LHCN-M2 (cell line): ENCODE measurements at places on chromosomes 16 and 17. TPM values are rescaled to one million over a fixed set of nuclear protein-coding genes. Genes with fewer than 3 reads are reported as not detected.

DNA sequence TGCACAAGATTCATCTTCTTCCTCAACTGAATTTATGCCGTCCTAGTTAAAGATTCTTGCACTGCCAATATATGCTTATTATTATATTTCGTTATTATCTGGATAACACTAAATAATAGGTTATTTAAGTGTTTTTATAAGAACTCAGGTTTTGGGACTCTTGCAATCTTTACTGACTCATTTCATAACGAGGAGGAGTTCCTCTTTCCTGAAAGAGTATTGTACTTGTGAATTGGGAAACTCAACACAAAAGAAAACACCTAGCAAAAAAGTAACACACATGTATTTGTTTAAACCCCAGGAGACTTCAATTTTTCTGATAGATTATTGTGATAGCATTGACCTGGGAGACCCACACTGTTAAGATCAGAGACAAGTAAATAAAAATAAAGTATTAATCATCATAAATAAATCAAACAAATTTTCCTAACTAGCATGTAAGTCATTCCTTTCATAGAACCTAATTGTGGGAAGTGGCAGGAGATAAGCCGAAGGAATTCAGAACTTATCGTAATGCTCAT is 505.8 kb downstream of the KCNJ2 start:
- DNase-seq, result no peak

DNA sequence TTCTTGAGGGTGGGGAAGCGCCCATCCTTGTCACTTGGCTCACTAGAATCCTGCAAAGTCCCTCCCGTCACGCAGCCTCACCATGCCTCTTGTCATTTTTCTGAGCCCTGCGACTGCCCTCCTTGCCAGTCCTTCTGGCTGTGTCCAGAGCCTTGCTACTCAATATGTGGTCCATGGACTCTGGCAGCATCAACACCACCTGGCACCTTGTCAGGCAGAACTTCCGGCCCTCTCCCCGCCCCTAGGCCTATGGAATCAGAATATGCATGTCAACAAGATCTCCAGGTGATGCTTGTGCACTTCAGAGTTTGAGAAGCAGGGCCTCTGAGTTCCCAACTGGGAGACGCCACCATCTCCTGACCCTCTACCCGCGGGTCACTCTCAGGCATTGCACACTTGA is 12.1 kb downstream of the PIMREG start:
- no peak for DNase-seq

DNA sequence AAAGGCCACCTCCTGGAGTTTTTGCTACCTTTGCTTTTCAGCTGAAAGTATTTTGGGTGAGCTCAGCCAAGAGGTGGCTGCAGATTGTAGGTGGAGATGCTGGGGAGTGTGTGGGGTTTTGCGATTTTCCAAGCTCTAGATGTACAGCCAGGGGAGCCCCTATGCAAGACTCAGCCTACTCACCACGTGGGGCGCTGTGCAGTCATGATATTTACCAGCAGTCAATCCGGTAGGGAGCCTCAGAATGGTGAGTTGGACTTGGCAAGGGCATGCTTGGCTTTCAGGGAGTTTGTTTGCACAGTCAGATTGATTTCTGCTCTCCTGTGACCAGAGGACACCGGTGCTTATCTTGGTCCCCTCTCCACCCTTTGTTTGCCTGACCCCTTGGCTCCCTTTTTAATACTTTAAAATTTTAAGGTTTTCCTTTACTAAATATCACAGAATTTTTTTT is 175.3 kb downstream of the UTP18 start:
- DNase-seq, result peak; percentile 11

DNA sequence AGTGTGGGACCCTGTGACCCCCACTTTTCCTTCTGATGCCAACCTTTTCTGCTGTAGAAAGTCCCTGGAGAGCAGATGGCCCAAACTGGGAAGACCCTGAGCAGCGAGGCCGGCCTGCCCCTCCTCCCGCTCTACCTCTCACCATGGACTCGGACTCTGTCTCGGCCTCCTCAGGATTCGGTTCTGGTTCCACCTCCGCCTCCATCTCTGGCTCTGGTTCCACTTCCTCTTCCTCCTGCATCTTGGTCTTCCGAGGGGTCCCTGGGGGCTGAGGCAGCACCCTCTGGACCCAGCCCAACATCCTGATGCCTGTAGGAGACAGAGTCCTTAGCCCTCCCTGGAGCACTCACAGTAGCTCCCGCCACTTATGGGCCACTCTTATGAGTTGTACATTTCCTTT is 3.9 kb downstream of the CNGB1 start:
- no peak for DNase-seq

DNA sequence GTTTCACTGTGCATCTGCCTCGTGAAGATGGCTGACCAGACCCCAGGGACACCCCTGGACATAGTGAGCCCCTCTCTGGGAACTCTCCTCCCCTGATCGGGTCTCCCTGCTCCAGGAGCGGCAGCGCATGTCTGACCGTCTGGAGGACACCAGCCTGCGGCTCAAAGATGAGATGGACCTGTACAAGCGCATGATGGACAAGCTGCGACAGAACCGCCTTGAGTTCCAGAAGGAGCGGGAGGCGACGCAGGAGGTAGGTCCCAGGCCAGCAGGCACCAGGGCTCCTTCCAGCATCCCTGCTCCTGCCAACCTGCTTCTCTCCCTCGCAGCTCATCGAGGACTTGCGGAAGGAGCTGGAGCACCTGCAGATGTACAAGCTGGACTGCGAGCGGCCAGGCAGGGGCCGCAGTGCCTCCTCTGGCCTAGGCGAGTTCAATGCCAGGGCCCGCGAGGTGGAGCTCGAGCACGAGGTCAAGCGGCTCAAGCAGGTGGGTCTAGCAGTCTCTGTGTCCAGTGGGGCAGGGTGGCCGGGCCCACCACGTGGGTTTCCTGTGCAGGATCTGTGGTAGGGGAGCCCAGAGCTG is 136.9 kb downstream of the RAB11FIP4 start:
- no peak for DNase-seq

DNA sequence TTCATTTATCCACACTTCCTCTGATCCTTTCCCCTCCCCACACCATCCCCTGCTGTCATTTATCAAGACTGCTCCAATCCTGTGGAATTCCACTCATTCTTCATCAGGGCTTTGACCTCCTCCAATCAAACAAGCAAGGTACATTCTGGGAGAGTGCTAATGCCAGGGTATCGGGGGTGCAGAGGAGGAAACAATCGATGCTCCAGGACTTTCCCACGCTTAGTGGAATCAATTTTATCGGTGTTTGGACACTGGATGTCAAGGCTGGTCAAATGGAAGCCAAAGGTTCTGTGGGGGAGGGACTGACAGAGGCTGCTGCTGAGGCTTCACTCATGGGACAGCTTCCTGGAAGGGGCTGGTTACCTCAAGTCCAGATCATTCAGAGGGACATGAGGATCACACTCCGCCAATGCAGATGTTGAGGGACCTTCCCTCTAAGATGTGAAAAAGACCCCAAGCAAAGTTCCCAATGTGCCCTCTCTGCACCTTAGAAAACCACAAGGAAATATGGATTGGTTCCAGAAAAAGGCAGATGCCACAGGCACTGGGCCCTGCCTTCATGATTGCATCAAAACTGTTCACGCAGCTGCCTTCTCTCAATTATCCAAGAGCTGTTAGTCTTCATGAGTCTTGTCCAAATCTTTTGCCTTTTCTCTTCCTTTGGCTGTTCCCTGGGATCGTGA is 44.7 kb upstream of the SOX9 start:
- no peak for DNase-seq

GRCh38 chr17:29588562-29589411 is 661 bp downstream of the GIT1 start:
- DNase-seq, result peak; percentile 50

GRCh38 chr17:3865176-3865575 is 19.1 kb upstream of the NCBP3 start:
- no peak for DNase-seq

GRCh38 chr17:5027916-5028315 is 7.3 kb downstream of the SLC52A1 start:
- no peak for DNase-seq

GRCh38 chr17:48433896-48434295 is 3.9 kb upstream of the SKAP1 start:
- no peak for DNase-seq

DNA sequence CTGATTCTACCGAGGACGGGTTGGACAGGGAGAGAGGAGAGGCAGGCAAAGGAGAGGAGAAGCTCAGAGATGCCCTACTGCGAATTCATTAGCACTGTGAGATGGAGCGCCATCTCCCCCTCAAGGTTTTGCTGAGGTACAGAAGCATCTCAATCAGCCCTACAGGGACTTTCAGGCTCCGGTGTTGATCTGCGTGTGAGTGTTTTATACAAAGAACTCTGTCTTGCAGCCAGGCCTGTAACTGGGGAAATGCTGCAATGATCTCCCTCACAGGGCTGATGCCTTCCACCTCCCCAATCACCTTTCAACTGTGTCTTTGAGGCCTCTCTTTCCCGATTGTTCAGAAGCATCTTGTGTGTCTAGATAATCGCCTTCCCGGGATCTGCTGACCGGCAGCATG is 74.8 kb downstream of the IRX6 start:
- no peak for DNase-seq

DNA sequence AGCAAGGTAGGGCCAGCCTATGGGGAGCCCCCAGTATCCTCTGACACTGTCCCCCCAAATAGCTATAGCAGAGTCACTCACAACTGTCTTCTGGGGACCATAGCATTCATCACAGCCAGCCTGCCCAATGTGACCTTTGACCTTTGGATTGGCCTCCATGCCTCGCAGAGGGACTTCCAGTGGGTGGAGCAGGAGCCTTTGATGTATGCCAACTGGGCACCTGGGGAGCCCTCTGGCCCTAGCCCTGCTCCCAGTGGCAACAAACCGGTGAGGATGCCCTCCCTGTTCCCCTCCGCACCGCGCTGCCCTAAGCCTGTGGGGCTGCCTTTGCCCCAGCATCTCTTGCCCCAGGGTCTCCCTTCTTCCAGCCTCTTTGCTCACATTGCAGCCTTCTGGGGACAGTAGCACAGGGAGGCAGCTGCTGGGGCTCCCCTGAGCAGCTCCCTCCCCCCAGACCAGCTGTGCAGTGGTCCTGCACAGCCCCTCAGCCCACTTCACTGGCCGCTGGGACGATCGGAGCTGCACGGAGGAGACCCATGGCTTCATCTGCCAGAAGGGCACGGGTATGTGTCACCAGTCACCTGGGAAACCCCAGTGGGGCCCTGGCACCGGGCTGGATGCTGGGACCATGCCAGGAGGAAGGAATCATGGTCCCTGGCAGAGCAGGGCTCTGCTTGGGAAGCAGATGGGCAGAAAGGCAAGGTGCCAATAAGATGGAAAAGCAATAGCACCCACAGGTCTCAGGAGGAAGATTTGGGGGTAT is 61.1 kb downstream of the MRC2 start:
- DNase-seq, result no peak

DNA sequence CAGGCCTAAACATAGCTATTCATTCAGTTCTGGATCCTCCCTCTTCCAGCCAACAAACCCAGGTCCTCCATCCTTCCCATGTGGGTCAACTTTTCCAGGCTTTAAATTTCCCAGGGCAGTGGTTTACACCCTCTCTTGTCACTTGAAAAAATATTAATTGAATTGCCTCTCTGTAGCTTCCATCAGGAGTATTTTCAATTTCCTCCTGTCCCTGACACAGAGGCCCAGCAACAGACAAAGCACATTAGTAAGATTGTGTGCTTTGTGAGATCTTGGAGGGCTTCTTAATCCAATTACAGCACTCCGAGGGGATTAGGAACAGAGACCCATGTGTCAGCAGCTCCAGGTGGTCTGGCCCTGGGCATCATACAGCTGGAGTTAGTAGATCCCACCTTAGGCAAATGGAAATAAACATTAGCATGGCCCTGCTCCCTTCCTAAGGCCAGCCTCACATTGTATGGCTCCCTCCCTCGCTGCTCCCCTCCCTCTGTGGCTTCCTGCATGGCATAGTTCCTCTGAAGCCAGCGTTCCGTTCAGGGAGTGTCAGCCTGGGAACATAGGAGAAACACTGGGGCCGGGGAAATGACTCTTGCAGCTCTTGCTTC is 132.7 kb upstream of the HSBP1 start:
- DNase-seq, result no peak

DNA sequence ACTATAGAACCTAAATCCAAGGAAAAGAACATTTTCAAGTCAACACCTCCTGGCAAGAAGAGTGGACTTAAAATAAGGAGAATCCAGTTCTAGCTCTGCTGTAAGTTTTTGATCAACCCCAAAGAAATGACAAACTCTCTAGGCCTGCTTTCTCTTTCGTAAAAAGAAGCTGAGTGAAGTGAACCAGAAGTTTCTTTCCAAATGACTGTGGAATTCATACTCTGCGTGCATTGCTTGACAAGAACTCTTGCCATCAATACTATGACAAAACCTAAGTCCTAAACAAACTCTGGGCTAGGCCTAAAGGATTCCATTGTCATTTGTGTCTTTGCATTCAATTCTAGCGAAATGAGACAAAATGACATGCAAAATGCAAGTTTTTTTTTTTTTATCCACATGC is 187.5 kb upstream of the SOX9 start:
- DNase-seq, result no peak

GRCh38 chr17:47914306-47914948 is 18.4 kb downstream of the SP2 start:
- no peak for DNase-seq

GRCh38 chr17:30249460-30249859 is 14.0 kb upstream of the SLC6A4 start:
- DNase-seq, result no peak

DNA sequence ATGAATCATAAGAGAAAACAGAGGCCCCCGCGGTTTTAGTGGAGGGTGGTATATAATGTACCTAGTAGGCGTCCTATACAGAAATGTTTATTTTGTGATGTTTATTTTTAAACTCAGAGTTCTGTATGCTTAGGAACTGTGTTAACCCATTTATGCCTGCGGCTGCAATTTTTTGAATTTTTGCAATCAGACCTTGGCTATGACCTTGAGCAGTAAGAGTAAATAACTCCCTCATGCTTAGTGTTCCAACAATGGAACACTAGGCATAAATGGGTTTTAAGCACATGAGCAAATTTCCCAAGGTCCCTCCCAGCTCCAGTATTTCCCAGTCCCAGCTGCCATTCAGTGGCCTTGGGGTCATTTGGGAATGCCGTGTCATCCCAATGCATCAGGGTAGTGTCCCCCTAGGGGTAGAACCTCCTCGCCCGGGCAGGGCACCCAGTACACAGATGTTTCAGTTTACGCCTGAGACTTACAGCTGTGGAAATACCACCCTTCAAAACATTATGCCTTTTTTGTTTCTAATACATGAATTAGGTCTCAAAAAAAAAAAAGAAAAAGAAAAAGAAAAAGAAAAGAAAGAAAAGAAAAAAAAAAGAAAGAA is 605.8 kb upstream of the CDH11 start:
- DNase-seq, result no peak

- DNase-seq, result no peak
Measured at GRCh38 chr16:25317732-25318316, 60.2 kb upstream of the ZKSCAN2 start.

The CUEDC1 gene
- 22.9 and 29.6 TPM in 2 replicates for total RNA-seq

The DUSP3 gene
- total RNA-seq, result 55.6 and 59.8 TPM in 2 replicates

The AATK gene
- total RNA-seq, result 0.06 and 0.23 TPM in 2 replicates

The KRT31 gene
- total RNA-seq, result not detected in 2 replicates

The SLC4A1 gene
- total RNA-seq, result not detected in 2 replicates

The CD300H gene
- total RNA-seq, result not detected in 2 replicates

The HEATR9 gene
- not detected in 2 replicates for total RNA-seq

The PLXDC1 gene
- 0.83 and 1.9 TPM in 2 replicates for total RNA-seq
